ENCODE measurements at places on chromosomes 7 and 10.

- DNase-seq: no peak
Observed at GRCh38 chr7:24921362-24921679, 58.7 kb downstream of the OSBPL3 start.

GRCh38 chr10:44929356-44930255, 18.5 kb downstream of the TMEM72 start:
- DNase-seq: no peak

- no peak for DNase-seq
Observed at GRCh38 chr7:80100254-80100653, 34.4 kb upstream of the GNAI1 start.

DNA sequence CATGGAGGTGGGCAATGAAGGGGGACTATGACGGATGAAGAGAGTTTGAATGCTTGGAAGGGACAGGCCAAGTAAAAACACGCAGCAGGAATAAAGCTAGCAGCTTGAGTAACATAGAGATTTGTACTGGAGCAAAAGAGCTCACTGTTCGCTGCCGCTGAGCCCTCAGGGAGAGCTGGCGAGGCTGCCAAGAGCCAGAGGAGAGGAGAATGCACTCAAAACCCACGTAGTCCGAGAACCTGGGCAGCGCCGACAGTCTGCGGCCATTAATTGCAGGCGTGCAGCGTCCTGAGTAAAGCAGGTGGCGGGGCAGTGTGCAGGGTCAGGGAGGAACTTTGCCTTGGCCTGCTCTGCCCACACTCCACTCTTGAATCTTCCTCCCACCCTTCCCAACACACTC, 68.2 kb downstream of the SLC37A3 start:
- no peak for DNase-seq

DNA sequence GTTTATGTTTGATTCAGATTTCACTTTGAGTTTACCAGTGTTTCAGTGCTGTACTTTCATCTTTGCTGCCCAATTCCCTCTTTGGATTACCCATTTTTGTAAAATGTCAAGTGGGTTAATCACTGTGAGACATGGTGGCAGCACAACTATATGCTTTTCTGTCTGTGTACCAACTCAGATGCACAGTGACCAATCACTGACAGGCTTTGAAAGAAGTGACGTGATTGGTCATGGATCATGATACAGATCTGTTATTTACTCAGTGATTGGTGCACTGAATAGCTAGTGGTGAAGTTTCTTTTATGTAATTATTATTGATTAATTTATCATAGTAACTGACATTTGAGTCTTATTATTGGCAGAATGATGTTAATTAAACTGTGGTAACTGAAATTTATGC, 126.9 kb downstream of the SDK1 start:
- DNase-seq: no peak

Data from cerebellum (tissue), 4 donors.